ENCODE measurements at places on chromosomes 4 and X.

GRCh38 chr4:56130606-56131155 lies 181.9 kb downstream of the CEP135 start:
- no peak for DNase-seq

DNA sequence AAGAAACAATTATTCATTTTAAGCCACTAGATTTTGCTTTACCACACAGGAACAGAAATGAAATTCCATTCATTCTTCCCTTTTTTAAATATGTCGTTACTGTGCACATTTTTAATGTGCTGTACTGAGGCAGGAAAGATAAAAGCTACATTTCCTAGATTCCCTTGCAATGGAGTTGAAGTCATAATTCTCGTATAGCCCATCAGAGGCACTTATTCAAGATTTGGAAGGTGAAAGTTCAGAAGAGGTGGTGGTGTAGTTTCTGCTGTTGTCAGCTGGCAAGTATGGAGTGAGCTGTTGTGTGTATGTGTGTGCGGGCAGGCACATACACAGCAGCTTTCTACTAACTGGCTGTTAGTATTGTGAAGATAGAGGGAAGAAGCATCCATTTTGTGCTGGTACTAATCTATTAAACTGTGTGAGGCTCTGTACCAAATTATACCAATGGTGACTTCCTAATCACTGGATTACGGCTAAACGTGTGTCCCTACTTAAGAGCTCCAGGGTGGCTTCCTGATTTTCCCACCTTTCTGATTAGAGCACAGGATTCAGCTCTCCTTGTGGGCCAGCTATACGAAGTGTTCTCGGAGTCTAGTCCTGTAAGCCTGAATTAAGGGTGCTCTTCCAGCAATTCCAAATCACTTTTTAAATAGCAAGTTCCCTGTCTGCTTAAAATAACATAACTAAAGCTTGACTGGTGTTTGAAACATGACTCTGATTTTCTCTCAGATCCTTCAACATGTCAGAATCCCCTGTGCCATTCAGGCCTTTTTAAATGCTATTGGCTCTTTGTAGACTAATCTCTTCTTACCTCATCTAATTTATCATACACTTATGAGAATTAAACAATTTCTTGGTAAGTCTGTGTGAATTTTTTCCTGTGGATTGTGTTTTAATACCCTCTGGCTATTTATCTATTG lies 43.8 kb downstream of the PDS5A start:
- no peak for DNase-seq

DNA sequence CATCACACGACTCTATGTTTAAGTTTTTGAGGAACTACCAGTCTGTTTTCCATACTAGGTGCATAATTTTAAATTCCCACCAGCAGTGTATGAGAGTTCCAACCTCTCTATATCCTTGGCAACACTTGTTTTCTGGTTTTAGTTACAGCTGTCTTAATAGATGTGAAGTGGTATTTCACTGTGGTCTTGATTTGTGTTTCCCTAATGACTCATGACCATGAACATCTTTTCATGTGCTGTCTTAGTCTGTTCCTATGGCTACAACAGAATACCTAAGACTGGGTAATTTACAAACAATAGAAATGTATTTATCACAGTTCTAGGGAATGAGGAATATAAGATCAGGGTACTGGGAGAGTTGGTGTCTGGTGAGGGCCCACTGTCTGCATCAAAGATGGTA lies 51.5 kb upstream of the GPR78 start:
- no peak for DNase-seq

GRCh38 chrX:41001327-41001726 lies 83.9 kb upstream of the USP9X start:
- DNase-seq: no peak

- no peak for DNase-seq
Measured at GRCh38 chr4:109624536-109624935, 64.5 kb downstream of the MCUB start.

GRCh38 chrX:81979806-81980515 lies 778.1 kb downstream of the SH3BGRL start:
- no peak for DNase-seq

DNA sequence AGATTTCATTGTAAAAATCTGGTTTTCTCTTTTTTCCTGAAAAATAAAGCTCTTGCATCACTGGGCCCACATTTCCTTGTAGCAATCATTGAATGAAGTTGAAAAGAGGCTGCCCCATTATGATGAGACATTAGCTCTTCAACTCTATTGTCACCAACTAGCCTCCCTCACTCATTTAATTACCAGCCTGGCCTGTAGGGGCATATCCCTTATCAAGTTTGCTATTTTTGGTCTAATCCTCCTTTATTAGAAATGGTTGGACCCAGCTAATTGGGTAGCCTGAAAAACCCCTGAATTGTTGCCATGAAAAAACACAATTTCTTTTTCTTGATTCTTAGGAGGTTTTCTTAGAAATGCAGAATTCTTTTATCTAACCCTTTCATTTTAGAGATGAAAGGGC lies 164.6 kb upstream of the CASK start:
- DNase-seq: no peak

DNA sequence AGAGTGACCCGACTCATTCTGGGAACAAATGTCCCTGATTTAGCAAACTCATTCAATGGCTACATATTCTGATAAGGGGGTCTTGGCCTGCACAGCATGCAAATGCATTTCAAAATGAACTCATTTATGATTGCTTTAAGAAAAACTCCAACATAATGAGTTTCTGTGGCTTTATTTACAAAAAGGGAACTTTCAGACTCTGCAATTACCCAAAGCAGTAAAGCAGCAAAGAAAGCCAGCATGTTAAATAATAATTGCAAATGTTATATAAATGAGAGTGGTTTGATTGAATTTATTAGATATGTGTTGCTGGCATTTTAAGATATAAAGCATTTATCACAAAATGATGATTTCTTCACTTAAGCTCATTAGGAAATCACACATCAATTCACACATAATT lies 295.7 kb downstream of the FBXW7 start:
- no peak for DNase-seq

GRCh38 chr4:34935739-34936138 lies 1308.6 kb downstream of the ARAP2 start:
- DNase-seq: no peak

GRCh38 chr4:83561381-83561780 lies 25.5 kb downstream of the GPAT3 start:
- DNase-seq: no peak

GRCh38 chr4:145347684-145348083 lies 134.0 kb upstream of the SMAD1 start:
- DNase-seq: no peak

GRCh38 chrX:111837197-111837596 lies 38.8 kb upstream of the TRPC5OS start:
- DNase-seq: peak; percentile 72

- DNase-seq: no peak
Measured at GRCh38 chr4:18961266-18961665, 939.7 kb upstream of the LCORL start.

DNA sequence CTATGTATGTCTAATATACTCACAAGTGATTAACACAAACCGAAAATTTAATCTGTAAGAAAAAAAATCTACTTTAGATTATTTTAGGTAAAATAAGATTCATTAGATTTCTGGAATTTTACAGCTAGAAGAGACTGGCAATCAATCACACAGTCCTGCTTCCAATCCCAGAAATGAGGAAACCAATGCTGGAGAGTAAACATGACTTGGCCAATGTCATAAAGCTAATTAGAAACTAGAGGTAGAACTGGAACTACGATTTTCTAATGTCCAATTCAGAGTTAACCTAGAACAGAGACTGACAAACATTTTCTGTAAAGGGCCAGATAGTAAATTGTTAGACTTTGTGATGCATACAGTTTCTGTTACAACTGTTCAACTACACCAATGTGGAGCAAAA lies 123.6 kb downstream of the CORIN start:
- DNase-seq: no peak

DNA sequence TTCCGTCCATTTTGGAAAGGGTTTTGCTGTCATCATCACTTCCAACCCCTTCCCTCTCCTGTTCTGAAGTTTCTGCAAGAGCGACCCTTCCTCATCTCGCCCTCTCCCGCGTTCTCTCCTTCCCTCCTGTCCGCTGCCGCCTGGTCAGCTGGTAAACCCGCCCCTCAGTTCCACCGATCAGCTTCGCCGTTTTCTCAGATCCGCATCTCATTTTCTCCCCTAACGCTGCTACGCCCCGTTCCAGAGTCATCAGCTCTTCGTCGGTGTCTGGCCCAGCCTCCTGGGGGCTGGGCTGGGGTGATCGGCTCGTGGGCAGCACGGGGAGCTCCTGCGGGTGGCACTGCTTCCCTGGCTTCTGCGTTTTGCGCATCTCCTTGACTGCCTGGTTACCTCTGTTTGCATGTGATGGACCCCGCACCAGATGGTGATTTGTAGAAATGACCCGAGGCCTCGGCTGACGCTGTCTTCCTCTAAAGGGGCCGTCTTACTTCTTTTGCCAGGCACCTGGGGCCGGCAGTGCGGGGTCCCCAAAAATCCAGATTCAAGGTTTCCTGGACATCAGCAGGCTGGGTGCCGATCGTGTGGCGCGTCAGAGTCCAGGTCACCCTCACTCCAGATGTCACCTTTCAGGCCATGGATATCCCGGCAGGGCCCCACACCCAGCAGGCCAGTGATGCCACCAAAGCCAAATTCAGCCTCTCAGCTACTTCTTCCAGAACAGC lies 13.4 kb downstream of the CTBP1 start:
- DNase-seq: no peak

GRCh38 chr4:93879919-93880318 lies 51.4 kb downstream of the ATOH1 start:
- no peak for DNase-seq

All from DMS 273 treated with DMSO at 0.1 percent for 48 hours (cell line).